ENCODE measurements at places on chromosomes 3 and 15.

DNA sequence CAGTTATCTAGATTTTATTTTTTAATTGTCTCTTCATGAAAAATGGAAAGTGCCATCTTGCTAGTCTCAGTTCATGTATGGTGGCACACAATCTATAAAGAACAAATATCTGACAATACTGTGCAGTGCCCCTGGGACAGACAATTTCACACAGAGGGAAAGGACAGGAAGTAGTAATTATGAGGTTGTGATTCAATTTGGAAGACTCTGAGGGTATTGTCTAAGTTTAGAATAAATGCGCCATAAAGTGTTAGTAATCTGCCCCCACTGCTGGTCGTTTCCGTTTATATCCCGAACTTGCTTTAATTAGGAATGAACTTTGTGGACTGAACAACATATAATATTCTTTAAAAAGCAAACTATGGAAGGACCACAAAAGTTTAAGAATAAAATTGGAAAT, 196.4 kb upstream of the SLC24A5 start:
- DNase-seq = no peak

DNA sequence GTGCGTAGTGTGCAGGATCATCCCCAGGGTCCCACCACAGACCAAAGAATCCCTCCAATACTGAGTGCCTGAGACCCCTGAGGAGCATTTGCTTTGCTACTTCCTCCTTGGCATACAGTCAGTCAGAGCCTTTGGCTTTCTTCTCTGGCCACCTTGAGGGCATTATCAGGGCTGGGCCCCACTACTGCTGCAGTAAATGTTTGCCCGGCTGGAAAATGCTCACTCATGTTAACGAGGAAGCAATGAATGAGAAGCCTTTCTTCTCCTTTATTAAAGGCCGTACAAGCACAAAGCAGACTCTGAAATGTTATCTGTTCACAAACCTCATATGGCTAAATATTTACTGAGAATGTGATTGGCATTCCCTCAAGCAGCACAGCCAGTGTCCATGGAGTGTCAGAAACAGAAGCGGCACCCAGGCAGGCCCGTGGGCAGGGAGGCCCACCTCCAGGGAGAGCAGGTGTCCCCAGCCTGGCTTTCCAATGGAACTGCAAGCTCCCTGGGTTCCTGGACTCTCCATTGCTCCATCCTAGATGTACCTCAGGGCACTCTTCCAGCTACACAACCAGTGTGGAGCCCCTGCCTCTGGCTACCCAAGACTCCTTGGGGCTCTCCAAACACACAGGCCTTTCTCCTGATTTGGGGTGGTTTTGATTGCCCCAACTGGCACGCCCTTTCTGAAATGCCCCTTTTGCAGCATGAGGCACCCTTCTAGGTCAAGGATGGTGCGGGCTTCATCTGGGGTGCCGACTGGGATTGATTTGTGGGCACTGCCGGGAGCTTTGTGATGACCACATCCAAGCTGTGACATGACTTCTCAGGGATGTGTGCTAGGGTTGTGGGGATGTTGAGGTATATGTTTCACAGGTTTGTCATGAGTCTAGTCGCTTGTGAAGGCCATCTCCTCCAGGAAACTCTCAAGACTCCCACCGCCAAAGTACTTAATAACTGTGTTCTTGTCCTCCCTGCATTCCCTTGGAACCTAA, 195.6 kb downstream of the FAM43A start:
- DNase-seq = no peak

DNA sequence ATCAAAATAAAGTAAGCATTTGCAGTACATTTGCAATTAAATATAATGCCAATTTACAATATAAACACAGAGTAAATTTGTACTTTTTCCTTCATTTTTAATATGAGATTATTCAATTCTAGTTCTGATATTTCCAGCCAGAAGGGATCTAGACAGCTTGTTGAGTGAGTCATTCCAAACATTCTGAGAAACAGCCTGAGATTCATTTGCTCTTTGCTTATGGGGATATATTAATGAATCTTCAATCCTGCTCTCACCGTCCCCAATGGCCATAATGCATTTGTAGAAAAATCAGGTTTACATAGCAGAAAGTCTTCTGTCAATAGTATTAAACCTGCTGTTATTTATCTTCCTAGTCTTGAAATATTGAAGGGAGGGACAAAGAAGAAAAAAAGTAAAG, 554.2 kb downstream of the TUSC7 start:
- no peak for DNase-seq

GRCh38 chr15:90049666-90050604, 48.8 kb downstream of the ZNF710 start:
- no peak for DNase-seq

- no peak for DNase-seq
Observed at GRCh38 chr3:123380261-123380660, 68.6 kb downstream of the ADCY5 start.

DNA sequence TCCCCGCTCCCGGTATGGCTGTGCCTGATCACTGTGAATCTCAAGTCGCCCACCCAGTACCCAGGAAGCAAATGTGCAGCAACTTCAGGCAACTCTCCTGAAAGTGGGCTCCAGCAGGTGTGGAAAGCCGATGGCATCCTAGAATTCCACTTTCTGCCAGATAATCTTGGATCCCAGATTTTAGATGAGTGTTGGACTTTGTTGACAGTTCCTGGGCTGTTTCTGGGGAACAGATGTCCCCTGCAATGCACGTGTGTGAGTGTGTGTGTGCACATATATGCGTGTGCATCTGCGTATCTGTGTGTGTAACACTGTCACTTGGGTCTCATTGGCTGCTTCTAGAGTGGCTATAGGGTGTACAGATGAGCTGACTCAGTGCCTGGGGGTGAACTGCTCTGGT, 59.0 kb downstream of the FEM1B start:
- no peak for DNase-seq

GRCh38 chr15:23415321-23415865, 31.6 kb downstream of the GOLGA6L2 start:
- DNase-seq = no peak

DNA sequence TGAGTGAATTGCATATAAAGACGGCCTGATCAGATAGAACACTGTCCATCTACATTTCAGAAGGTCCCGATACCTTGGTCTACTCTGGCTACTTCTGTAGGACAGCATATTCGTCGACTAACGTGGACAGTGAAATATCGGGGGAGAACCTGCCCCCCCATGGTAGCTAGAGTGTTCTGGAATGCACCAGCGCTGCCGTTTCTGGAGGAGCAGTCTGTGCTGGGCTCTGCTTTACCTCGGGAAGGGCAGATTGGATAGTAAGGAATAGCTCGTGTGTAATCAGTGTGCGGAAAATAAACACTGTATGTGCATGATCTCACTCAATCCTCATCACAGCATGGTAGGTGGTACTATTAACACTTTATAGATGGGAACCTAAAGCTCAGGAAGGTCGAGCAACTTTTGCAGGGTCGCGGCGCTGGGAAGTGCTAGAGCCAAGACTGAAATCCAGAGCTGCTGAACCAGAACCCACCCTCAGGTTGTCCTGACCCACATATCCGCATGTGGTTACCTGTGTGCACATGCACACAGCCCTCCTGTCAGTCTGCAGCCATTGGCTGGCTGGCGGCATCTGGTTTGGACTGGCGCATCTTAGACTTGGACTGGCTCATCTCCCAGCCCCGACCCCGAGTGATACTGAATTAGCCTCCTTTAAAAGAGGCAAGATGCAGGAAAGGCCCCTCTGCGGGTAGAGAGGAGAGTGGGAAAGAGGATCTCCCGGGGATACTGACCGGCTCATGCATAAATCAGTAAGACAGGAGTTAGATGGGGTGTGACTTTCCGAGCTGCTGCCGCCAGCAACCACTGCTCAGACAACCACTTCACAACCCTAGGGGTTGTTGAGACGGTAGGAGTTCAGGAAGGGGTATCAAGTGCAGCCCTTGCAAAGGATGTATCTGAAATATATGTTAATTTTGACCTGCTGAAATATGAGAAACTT, 155.0 kb upstream of the BHLHE40 start:
- DNase-seq = no peak

DNA sequence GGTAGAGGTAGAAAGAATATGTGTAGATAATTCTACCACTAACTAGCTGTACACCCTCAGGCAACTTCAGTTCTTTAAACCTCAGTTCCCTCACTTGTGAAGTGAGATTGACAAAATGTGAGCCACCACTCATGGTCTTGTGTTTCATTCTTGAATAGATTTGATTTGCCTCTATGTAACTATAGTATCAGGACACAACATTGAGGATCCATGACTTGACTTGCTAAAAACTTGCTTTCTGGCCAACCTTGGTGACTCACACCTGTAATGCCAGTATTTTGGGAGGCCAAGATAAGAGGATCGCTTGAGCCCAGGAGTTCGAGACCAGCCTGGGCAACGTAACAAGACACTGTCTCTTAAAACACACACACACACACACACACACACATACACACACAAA, 115.8 kb upstream of the FLNB start:
- DNase-seq = no peak

DNA sequence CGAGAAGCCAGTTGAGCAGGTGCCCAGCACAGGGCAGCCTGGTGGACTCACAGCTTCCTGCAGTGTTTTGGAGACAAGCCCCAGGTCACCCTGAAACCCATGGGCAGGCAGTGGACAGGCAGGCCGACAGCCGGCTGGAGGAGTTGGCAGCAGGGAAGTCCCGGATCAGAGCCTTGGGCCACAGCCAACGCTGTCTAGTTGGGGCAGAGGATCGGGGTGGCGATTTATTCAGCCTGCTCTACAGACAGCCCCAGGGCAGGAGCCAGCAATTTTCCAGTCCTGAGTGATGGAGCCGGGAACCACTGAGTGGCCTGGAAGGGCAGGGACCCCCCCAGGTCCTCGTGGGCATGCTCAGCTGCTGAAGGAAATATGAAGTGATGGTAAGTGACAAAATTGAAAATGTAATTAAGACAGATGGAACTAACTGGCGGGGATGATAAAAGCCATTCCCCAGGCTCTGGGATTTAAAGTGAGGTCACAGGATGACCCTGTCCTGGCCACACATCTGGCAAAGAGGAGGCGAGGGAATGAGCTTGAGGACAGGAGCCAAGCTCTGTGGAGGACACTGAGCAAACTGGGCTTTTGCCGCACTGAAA, 34.4 kb upstream of the TBC1D21 start:
- no peak for DNase-seq

DNA sequence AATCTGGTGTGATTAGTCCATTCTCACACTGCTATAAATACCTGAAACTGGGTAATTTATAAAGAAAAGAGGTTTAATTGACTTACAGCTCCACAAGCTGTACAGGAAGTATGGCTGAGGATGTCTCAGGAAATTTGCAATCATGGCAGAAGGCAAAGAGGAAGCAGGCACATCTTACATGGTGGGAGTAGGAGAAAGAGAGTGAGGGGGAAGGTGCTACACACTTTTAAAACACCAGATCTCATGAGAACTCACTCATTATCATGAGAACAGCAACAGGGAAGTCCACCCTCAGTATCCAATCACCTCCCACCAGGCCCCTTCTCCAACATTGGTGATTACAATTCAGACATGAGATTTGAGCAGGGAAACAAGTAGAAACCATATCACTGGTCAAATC, 24.0 kb upstream of the ACP3 start:
- no peak for DNase-seq

GRCh38 chr15:31091481-31091880, 10.0 kb downstream of the TRPM1 start:
- no peak for DNase-seq

- DNase-seq = no peak
Observed at GRCh38 chr3:129121016-129121791, 400 bp downstream of the RAB43 start.

GRCh38 chr15:101262551-101262950, 10.7 kb upstream of the CHSY1 start:
- no peak for DNase-seq

DNA sequence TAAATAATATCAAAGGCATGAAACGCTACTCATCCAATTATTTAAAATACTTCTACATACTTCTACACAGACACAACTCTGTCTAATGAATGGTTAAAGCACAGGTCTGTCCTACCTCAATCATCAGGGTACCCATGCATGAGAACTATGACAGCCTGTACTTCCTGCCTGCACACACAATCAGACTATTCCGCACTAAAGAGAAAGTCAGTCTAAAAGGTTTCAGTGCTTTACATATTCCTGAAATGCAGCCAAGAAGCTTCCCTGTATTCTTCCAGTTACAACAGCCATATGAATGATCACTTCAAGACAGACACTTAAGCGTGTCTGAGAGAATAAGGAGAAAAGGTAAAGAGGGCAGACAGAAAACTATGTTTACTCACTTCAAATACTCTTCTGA, 58.8 kb downstream of the TUBGCP4 start:
- no peak for DNase-seq

DNA sequence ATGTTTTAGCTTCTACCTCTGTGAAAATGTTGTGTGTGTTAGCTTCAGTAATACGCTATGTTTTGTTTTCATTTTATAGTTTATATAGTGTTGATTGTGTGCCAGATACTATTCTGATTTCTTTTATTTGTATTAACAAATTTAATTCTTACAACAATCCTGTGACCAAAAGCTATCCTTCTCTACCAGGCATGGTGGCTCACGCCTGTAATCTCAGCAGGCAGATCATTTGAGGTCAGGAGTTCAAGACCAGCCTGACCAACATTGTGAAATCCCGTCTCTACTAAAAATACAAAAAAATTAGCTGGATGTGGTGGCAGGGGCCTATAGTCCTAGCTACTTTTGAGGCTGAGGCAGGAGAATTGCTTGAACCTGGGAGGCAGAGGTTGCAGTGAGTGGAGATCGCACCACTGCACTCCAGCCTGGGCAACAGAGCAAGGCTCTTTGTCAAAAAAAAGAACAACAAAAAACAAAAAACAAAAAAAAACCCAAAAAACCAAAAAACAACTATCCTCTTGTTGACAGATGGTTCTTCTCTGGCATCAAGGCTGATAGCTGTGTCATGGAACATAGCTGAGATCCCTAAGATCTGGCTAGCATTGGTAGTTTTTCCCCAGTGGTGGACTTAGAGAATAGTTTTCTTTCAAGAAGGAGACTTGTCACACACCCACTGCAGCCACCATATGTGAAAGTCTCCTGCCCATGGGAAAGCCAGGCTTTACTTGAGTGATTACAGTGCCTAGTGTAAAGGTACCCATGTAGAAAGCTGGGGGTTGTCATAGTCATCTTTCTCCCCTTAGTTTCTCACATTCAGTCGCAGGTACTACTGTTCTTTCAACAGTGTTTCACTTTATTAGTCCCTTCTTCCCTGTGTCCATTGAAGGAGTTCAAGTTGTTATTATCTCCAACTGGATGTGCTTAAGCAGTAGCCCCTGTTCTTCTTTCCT, 116.5 kb downstream of the UBE2E2 start:
- no peak for DNase-seq

DNA sequence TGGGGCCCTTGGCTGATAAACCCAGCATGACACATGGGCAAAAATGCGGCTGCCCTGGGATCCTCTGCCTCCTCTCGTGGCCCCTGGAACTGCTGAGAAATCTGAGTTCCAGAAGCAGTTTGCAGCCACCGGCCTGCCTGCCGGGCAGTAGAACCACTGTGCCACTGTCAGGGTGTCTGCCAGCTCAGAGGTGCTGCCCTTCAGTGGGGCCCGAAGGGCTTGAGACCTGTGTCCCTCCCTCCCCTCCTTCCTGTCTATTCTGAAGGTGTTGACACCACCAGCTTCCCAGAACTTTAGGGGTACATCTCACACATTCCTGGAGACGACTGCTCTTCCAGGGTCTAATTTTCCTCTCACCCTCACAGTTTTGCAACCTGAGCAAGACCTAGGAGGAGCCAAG, 88.2 kb upstream of the POMGNT2 start:
- no peak for DNase-seq
